Central memory CD8-positive, alpha-beta T cell (primary cell): ENCODE measurements at places on chromosomes 1 and 21.

GRCh38 chr1:109111386-109112055 lies 2.4 kb upstream of the ELAPOR1 start:
- DNase-seq, result no peak
- H3K27me3 ChIP-seq, result no peaks in the 10 kb centered on the region
- no peak overlapping the region for H3K4me3 ChIP-seq

DNA sequence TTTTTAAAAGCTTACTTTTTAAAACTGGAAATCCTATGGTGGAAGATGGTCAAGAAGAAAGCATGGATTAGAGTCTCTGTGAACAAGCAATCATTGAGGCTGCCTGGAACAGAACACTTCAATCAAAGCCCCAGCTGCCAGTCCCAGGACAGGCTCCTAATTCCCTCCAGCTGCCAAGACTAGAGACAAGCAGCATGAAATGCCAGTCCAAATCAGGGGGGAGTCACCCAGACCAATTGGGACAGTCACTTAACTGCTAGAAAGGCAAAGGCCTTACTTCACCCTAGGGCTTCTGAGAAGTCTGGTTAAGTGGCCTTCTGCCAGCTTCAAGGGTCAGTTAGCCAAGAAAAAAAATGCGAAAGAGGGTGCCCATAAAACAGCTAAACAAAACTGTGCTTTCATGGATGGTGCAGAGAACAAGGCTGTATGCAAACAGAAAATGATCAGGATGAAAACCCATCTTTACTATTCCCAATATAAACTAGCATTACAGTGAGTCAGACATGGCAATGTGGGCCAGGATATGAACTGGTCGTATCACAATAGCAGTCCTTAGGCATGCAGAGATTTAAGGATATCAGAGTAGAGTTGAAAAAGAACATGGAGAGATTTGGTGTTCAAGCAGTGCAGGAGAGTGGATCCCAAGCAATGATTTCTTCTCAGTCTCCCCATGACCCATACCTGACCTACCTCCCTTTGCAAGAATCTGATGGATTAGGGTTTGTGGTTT lies 31.0 kb upstream of the MAN1A2 start:
- H3K4me1 ChIP-seq, result peaks cover 8% of the 10 kb centered on the region
- H3K4me3 ChIP-seq, result no peak overlapping the region
- DNase-seq, result no peak
- peaks cover 12% of the 10 kb centered on the region for H3K27me3 ChIP-seq
- H3K36me3 ChIP-seq, result peaks cover 2% of the 10 kb centered on the region

DNA sequence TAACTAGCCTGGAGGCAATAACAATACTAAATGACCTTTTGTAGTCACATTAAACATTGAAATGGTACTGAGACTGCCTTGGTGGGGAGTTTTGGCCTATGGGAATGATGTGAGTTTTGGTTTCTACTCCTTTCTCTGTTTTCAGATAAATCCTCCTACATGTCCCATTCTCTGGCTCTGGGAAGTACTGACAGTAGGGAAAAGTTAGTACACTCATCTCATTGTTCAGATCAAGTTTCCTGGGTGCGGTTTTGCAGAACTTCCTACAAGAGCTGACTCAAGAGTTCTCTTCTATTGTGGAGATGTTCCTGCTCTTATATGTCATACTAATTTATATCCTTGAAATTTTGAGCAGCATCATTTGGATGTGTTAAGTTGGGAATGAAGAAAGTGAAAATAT lies 74.2 kb upstream of the MACF1 start:
- no peak overlapping the region for H3K27ac ChIP-seq
- no peaks in the 10 kb centered on the region for H3K27me3 ChIP-seq
- no peaks in the 10 kb centered on the region for H3K36me3 ChIP-seq
- DNase-seq, result no peak
- H3K4me1 ChIP-seq, result no peaks in the 10 kb centered on the region

GRCh38 chr1:248787430-248787829 lies 31.9 kb upstream of the LYPD8 start:
- no peak overlapping the region for H3K4me3 ChIP-seq
- no peak overlapping the region for H3K27ac ChIP-seq

DNA sequence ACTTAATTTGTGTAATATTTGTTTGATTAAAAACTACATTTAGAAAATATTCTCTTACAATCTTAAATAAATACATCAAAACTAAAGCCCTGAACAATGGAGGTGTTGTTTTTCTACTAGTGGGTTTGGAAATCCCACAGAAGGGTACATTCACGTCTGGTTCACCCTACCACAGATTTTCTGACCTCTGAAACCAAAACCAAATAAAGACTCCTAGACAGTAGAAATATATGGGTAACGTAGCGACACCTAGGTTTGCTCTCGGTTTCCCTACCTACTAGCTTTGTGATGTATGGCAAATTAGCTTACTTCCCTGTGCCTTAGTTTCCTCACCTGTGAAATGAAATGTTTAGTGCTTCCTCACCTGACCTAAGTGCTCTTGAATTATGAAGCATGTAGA lies 312.6 kb downstream of the DPYD start:
- no peak overlapping the region for H3K4me3 ChIP-seq
- H3K4me1 ChIP-seq, result peaks cover 11% of the 10 kb centered on the region
- H3K36me3 ChIP-seq, result no peaks in the 10 kb centered on the region
- DNase-seq, result no peak
- no peaks in the 10 kb centered on the region for H3K27me3 ChIP-seq

DNA sequence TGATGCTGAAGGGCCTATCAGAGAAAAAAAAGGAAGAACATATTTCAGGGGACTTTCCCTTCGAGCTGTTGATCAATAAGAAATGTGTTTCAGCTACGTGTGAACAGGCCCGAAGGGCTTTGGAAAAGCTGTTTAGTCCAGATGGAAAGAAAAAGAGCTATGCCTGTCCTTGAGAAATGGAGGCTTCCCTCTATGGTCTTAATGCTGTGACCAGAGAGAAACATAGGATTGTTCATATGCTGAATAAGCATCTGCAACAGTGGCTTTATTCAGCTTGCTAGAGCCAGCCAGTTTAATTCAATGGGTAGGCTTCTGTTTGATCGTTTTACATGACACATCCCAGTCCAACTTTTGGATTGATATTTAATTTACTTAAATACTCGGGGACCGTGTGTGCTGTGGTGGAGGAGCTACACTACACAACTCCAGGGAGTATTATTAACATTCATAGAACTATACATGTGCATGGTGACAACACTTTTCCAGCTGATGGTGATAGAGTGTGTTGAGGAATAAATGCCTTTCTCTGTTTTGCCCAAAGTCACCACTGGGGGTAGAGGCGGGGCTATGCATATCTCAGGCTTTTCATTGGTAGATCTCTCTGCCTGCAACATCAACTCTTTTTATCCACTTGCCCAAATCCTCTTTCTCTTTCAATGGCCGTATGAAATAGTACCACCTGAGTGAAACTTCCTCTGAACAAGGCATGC lies 106.7 kb upstream of the C8B start:
- H3K4me1 ChIP-seq, result no peaks in the 10 kb centered on the region
- DNase-seq, result no peak
- H3K27ac ChIP-seq, result no peak overlapping the region
- H3K36me3 ChIP-seq, result no peaks in the 10 kb centered on the region
- no peak overlapping the region for H3K4me3 ChIP-seq
